NCI-H187 (cell line): ENCODE measurements at places on chromosomes 4 and X.

GRCh38 chr4:126215759-126216158 is 901.0 kb downstream of the FAT4 start:
- no peak for DNase-seq

GRCh38 chr4:92988301-92988700 is 684.5 kb downstream of the GRID2 start:
- no peak for DNase-seq

GRCh38 chrX:22373766-22374165 is 101.1 kb downstream of the CBLL2 start:
- DNase-seq, result no peak

GRCh38 chr4:109945056-109945455 is 32.4 kb downstream of the EGF start:
- DNase-seq, result no peak

DNA sequence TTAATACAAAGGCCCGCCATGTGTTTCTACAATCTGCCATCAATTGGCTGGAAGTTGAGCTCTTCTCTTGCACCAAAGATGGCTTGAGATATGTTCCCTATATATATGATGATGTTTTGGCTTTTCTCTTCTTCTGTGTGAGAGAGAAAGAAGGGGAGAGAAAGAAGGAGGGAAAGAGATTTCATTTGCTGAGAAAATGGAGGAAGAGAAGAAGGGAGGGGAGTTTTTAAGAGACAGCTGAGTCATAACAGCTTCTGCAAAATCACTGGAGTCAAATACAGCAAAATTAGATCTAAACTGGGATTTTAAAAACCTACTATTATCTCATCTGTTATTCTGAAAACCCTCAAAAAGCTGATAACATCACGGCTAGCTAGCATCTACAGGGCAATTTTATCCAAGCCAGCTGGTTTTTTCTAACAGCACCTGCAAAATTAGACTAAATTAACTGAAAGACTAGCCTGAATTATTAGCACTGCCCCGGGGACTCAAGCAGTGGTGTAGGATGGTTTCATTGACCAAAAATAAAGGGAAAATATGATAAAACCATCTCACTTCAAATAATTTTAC is 647.6 kb upstream of the ACTRT1 start:
- DNase-seq, result no peak

GRCh38 chrX:46626566-46626965 is 53.0 kb downstream of the CHST7 start:
- no peak for DNase-seq

GRCh38 chr4:100168521-100168920 is 21.7 kb downstream of the DDIT4L start:
- no peak for DNase-seq

DNA sequence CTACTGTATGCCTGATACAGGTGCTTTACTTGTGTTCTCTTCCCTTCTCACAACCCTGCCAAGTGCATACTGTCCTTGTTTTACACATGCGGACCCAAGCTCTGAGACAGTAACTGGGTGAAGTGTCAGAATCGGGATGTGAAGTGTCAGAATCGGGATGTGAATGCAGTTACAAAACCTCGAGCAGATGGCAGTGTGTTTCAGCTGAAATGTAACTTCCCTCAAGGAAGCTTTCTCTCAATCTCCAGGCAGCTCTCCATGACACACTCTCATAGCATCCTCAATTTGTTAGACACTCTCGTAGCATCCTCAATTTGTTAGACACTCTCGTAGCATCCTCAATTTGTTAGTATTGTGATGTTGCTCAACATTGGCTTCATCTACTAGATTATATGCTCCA is 1.1 kb upstream of the HPSE start:
- no peak for DNase-seq

DNA sequence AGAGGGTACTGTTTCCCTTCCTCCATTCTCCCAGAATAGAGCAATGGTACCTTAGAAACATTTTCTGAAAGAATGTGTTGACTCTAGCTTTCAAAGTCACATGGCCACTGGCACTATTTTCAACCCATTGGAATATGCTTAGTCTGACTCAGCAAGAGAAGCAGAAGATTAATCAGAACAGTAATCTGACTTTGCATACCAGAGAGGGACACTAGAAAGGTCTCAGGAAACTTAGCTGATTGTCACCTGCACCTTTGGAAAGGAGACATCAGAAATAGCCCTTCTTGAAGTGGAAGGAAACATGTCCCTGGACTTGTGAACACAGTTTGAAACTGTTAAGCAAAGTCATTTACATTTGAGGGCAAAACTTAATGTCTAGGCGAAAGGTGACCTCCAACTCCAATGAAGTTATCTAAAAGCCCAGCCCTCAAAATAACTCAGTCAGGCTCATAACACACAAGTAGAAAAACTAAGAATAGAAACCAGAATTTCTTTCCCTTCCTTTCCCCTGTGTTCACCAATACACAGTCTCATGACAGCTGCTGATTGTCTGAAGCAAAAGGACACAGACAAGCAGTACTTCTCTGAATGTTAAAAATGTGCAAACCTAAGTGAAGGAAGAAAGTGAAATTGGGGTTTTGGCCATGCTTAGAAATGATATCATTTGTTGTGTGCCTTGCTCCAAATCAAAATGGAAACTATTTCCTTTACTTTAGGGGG is 270.8 kb downstream of the GRIA3 start:
- no peak for DNase-seq

- DNase-seq, result no peak
These were observed 33.8 kb upstream of the ADRA2C start for GRCh38 chr4:3732076-3733028.

DNA sequence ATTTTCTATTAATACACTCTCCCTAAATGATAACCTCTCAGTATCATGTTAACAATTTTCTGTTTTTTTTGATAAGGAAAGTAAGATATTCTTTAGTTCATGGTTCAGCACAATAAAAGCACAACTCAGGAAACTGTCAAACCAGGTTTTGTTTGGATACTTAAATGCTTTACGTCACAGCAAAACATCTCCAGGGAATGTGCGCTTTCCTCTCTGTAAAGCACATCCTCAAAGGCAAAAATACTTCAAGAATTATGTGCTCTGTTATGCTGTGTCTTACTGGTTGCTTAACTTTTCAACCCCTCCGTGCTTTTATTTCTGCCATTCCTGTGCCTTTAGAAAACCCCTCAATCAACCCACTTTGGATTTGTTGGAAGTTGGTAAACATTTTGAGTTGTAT is 27.8 kb downstream of the SNX25 start:
- DNase-seq, result no peak

- DNase-seq, result no peak
These were observed 53.6 kb upstream of the RAP2C start for GRCh38 chrX:132272826-132273225.

DNA sequence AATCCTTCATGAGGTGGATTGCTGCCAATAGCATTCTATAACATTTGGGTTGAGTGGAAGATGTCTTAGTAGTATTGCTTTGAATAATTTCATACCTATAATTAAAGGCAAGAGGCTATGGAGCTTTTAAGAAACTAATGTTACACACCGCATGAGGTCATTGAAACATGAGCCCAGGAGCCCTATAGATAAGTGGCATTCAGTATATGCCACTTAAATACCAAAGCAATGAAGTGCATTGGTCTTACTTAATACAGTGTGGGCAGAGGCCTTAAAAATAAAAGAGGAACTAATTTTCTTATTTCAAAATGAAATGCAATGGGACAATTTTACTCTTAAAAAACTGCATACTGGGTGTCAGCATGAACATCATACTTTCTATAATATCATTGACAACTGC is 47.5 kb downstream of the SPATA18 start:
- DNase-seq, result peak; percentile 2

DNA sequence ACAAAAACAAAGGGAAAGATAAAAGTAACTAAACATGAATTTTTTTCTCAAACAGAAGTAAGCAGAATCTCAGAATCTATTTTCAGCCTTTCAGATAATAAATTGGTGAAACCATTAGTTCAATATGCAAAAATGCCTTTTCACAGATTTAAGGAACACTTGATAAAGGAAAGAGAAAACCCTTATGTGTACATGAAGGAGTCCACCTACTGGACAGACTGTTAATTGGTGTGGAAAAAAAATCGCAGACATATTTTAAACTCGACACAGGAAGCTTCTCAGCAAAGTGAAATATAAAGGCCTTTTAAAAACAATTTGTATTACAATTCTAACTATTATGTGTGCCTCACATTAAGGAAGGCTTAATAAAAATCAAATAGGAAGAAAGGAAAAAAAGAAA is 22.3 kb downstream of the COX7B2 start:
- DNase-seq, result no peak

DNA sequence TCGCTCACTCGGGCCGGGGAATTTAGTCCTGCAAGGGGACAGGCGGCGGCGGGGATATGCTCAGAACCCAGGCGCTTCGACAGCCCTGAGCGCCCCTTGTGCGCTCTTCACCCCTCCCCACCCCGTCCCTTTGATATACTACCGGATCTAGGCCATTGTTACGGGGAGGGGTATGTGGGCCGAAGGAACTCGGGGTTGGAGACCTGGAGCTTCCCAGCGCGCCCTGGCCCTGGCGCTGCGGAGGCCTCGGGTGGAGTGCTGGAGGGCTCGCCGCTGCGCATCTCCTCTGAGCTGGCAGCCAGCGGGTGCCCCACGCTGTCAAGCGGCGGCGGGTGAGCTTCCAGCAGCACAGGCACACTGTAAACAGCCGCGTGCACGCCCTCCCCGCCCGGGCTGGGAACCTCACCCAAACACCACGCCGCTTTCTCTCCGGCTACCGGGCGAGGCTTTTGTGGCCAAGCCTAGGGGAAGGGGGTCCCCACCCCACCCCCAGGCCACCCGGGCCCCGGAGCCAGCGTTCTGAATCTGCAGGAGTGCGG is 54.5 kb upstream of the BCOR start:
- DNase-seq, result no peak

DNA sequence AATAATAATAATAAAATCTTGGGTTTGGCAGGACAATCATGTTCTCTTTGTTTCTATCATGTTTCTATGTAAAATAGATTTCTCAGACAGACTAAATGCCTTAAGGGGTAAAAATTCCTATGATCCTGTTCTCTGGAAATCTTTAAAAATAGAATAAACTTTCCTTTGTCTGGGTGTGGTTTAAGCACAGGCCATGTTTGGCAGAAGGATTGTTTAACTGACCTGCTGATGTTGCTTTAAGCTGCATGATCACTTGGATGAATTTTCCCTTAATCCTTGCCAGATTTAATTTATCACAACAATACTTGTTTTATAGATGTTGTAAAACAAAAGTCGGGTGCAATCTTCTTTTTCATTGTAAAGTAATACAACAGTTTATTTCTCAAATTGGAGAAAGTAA is 341.7 kb upstream of the FAT1 start:
- DNase-seq, result no peak

GRCh38 chrX:53990171-53990570 is 54.1 kb downstream of the PHF8 start:
- no peak for DNase-seq

- no peak for DNase-seq
These were observed 67.3 kb downstream of the SPRY1 start for GRCh38 chr4:123463869-123464268.

DNA sequence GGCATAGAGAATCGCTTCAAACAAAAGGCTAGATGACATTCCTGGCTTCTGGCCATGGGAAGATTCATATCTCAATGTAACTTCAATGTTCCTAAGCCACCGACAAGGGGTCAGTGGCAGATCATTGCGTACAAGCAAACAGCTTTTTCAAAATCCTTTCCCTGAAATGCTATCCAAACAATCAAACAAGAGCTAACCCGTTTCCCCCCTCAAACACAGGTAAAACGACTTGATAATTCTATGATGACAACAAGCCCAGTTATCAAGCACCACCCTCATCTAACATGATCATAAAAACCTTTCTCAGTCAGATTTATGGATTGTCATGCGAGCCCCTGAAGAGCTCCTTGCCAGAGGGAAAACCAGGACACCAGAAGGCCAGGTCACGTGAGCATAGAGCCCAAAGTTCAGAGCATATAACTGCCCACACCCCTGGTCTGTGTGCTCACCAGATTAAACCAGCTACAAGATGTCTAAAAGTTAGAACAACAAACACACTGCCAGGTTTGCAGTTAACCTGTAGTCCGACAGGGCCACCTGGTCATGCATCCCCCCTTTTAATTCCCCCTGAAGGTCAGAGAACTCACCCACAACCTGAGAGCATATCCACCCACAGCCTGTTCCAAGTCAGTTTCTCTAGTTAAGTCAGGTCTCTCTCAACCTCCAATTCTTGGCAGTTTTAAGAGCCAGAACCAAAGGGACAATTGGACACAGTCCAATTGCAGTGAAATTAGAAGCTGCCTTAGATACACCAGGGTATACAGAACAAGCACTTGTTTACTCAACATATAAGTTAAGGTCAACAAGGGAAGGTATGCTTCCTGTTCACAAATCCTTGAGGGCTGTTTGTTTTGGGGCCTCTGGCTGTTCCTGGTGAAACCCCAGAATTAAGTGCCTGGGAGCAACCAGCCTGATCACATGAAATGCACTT is 248.1 kb upstream of the PPARGC1A start:
- no peak for DNase-seq

GRCh38 chrX:81195259-81195658 is 6.5 kb downstream of the HMGN5 start:
- DNase-seq, result no peak

- no peak for DNase-seq
These were observed 29.0 kb downstream of the COQ2 start for GRCh38 chr4:83255584-83255983.

- no peak for DNase-seq
These were observed 44.5 kb upstream of the RASGEF1B start for GRCh38 chr4:81516241-81516640.

GRCh38 chrX:9372866-9373265 is 92.0 kb upstream of the TBL1X start:
- no peak for DNase-seq

DNA sequence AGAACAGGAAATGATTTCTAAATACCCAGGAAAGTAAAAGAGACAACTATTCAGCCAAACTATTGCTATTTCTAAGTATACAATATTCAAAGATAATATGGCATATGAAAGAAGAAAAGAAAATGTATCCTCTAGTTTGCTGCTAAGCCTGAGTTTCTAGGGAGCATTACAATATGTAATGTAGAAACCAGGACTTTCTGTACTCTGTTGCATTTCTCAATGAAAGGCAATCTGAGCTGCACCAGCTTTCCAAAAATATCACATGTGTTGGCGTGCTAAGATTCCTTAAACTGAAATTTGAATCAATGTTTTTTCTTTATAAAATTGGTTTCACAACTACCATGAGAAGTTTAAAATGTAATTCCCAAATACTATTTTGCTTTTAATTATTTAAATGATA is 129.6 kb downstream of the ANK2 start:
- no peak for DNase-seq

- DNase-seq, result no peak
These were observed 96.1 kb downstream of the FRYL start for GRCh38 chr4:48683784-48684666.

DNA sequence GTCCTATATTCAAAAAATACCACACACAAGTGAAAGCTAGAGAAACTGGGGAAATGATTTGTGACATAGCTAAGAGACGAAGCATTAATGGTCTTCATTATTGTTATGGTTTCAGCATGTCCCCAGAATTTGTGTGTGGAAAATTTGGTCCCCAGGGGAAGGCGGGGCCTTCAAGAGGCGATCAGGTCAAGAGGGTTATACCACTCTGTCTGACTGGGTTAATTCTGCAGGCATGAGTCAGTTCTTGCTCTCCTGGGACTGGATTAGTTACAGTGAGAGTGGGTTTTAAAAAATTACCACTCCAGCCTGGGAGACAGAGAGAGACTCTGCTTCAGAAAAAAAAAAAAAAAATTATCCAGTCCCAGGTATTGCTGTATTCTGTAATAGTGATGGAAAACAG is 2.1 kb upstream of the MTNR1A start:
- DNase-seq, result no peak

GRCh38 chrX:48683411-48683982 is at the start of gene WAS:
TSS of gene WAS (plus strand) at chrX:48683799. CDS start at chrX:48683854, 55 bp downstream.
- no peak for DNase-seq

- DNase-seq, result no peak
These were observed 28.0 kb downstream of the DKK2 start for GRCh38 chr4:107008115-107008514.

- no peak for DNase-seq
These were observed 755.4 kb downstream of the SH3BGRL start for GRCh38 chrX:81957318-81957717.
